Ureter (tissue), 1 donor: ENCODE measurements at places on chromosomes 12 and 14. TPM values are rescaled to one million over a fixed set of nuclear protein-coding genes. Genes with fewer than 3 reads are reported as not detected.

The OR6C2 gene
- total RNA-seq: 1.2 TPM

The SMIM41 gene
- total RNA-seq: 0.78 TPM

The NT5DC3 gene
- total RNA-seq: 11.0 TPM

The CLEC6A gene
- not detected for total RNA-seq

The INF2 gene
- total RNA-seq: 81.6 TPM

The ITPR2 gene
- total RNA-seq: 35.2 TPM

The AKAP6 gene
- 16.5 TPM for total RNA-seq

The RTN1 gene
- 5.2 TPM for total RNA-seq

The CYP46A1 gene
- 2.2 TPM for total RNA-seq

The PRIMA1 gene
- total RNA-seq: 5.9 TPM

GRCh38 chr14:72104011-72104613, 171.9 kb downstream of the RGS6 start:
- no peak for DNase-seq

- peak; percentile 19 for DNase-seq
Measured at GRCh38 chr12:56929780-56930179, 4.4 kb downstream of the SDR9C7 start.

GRCh38 chr12:68163560-68164081, 4.1 kb upstream of the IFNG start:
- DNase-seq: no peak

DNA sequence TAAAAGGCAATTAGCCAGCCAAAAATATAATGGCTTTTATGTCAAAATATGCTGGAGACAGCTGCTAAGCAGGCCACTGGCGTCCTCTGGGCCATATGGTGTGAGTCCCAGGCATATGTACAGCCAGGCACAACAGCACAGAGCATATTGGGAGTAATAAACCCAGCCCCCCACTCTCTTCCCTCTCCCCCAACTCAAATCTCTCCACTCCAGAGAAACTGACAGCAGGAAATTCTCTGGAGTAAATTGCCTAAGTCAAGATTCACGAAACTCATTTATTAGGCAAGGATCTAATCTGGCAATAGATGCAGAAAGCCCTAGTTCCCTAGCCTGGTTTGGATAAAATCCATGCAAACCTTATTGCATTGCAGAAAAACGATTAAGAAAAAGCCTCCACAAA, 147.9 kb upstream of the SEL1L start:
- DNase-seq: no peak

DNA sequence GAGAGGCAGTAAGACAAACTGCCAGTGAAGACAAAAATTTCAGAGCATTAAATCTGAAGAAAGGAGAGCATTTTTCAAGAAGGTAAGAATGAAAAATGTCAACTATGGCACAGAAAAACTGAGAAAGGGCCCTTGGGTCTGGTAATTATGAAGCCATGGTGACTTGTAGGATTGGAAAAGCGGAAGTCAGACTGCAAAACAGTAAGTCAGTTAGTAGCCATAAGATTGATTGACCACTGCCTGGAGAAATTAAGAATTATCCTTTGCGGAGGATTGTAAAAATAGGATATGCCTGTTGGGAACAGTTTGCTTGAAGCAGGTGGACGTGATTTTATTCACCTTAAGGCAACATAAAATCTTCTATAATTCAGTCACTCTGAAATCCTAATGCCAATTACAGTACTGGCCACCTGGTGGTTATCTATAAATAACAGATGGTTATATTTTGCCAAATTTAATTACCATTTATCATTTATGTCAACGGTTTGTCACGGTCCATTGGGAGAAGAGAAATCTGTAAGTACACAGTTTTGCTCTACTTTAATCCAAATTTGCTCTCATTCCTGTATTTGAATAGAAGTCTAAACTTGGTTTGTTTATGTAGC, 127.1 kb upstream of the CNTN1 start:
- DNase-seq: no peak

DNA sequence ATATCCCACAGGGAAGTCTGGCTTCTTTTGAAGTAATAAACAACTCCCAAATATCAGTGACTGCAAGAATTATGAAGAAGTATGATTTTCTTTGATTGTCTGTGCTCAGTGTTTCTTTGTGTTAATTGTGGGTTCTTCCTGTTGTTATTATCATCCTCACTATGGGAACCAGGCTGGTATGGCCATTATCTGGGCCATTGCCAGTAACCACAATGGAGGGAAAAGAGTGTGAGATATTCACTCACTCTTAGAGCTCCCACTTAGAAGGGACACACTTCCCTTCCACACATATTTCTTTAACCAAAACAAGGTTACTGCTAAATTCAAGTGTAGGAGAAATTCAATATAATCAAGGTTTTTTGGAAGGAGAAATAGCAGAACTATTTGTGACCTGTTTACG, 503.7 kb downstream of the SLC6A15 start:
- no peak for DNase-seq

- no peak for DNase-seq
Measured at GRCh38 chr14:34220921-34221320, 241.1 kb downstream of the SPTSSA start.

DNA sequence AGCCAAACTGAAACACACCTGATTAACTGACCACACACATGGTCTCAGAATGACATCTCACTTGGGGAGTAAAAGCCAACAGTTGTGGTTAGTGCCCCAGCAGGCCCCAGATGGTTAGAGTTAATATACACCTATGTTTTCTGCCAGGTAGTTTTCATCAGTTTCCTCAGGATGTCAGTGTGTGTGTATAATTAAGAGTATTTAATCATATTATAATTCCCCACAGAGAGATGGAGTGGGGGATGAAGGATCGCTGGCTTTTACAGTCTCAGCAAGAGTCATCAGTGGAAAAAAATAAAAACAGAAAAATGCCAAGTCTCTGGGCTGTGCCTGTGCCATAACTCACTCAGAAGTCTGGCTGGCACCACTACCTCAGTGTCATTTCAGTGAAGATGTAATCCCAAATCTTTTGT, 412.5 kb downstream of the ZFP36L1 start:
- no peak for DNase-seq

DNA sequence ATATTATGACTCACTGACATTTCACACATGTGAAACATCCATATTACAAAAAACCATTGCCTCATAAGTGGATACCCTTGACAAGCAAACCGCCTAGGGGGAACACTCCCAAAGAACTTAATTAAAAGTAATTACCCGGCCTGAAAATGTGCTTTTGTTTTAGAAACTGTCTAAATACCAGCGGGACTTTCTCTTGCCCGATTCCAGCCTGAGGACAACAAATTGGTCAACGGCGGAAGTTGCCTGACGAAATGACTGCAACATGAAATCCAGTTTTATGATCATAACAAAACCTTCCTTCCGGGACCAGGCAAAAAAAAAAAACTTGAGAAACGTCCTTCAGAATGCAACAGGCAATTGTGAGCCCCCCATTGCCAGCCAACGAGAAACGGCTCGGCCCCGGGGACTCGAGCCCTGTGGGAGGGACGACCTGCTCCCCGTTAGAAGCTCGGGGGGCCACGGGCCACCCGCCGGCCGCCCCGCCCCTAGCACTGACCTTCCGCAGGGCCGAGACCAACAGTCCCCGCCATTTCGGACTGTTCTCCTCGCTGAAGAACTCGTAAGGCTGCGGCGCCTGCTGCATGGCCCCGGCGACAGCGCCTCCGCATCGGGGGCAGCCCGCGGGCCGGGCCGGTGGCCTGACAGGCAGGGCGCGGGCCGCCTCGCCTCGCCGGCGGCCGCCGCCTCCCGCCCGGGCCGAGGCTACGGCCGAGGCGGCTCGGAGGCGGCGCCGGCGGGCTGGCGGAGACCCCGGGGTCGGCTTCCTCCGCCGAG, 490 bp downstream of the SOS2 start:
- DNase-seq: peak; percentile 65

DNA sequence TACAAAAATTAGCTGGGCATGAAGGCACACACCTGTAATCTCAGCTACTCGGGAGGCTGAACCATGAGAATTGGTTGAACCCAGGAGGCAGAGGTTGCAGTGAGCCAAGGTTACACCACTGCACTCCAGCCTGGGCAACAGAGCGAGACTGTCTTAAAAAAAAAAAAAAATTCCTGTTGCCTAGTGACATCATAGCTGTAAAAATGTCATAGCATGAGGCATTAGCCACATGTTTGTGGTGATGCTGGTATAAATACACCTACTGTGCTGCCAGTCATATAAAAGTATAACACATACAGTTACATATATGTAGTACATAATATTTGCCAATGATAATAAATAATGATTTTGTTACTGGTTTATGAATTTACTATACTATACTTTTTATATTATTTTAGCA, 22.2 kb downstream of the SLC41A2 start:
- DNase-seq: no peak

DNA sequence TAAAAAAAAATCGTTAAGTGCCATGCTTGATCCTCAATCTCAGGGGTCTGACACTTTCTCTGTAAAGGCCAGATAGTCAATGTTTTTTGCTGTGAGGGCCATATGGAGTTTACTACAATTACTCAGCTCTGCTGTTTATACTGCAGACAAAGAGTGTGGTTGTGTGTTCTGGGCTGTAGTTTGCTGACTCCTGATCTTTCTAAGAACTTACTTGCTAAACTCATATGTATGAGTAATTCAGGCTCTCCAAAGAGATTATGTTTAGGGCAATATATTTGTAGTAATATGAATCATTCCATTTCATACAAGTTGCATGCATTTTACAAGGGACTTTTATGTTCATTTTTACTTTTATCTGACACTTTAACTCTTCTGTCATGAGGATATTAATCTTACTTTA, 188.2 kb downstream of the TMTC2 start:
- DNase-seq: no peak

DNA sequence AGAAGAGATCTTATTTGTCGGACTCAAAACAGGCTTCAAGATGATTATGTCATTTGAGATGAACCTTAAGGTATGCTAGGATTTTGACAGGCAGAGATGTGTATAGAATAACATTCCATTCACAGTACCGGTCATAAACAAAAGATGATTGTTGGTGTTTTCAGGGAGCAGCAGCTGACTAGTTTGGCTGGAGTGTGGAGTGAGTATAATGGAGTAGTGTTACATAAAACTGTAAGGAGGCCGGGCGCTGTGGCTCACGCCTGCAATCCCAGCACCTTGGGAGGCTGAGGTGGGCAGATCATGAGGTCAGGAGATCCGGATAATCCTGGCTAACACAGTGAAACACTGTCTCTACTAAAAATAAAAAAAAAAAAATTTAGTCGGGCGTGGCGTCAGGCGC, 23.9 kb downstream of the SERPINA10 start:
- DNase-seq: no peak

- no peak for DNase-seq
Measured at GRCh38 chr14:104192146-104192882, 53.9 kb downstream of the KIF26A start.
